ENCODE measurements at places on chromosomes 7 and 10.

- DNase-seq, result peak; percentile 81
Measured at GRCh38 chr7:37083311-37084096, 359.2 kb upstream of the AOAH start.

DNA sequence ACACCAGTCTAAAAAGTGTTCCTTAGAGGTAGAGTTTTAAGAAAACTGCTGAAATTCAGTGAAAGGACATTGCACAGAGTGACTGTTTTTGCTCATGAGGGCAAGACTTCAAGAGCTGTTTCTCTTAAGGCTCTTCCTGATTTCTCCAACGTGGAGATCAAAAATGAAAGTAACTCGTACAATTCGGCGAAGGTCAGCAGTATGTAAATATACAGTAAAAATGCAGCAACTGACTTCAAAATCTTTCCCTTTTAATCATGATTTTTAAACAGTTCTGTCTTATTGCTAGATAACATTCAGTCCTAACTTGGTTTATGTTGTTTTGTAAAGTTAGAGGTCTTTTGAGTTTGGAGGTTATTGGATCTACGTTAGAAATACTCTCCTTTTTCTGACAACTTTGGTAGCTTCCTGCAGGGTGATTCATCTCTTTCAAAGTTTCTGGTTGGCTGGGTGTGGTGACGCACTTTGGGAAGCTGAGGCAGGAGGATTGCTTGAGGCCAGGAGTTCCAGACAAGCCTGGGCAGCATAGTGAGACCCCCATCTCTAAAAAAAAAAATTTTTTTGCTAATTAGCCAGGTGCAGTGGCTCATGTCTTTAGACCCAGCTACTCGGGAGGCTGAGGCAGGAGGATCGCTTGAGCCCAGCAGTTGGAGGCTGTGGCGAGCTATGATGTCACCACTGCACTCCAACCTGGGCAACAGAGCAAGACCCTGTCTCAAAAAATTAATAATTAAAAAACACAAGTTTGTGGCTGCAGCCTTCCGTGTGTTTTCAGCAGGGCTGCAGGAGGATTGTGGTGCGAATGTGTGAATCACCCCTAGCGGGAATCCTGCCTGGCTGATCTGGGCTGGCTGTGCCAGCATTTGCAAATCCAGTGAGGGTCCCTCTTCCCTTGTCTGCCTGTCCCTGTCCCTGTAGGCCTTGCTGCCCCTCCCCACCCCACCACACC, 29.2 kb upstream of the AP5Z1 start:
- no peak for DNase-seq

DNA sequence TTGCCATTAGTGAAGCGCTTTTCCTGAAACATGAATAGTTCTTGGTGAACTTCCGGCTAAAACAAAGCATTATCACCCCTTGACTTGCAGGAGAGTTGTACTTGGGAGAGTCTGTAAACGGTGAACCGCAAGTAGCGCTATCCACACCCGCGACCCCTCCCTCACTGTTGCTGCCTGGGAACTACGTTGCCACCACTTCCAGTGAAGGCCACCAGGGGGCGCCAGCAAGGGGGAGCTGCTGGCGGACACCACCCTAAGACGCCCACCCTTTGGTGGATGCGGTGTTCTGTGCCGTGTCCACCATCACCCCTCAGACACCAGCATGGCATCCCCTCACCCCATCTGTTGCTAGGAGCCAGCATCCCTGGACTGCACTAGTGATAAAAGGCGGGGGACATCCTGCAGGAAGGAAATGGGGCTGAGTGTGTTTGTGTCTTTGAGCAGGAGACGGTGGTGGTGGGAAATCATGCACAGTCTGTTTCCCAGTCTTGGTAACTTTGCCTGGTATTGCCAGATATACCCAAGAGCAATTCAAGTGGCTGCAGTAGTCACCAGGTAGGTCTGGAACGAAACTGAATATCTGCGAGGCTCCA, 298.2 kb downstream of the FRMD4A start:
- no peak for DNase-seq

DNA sequence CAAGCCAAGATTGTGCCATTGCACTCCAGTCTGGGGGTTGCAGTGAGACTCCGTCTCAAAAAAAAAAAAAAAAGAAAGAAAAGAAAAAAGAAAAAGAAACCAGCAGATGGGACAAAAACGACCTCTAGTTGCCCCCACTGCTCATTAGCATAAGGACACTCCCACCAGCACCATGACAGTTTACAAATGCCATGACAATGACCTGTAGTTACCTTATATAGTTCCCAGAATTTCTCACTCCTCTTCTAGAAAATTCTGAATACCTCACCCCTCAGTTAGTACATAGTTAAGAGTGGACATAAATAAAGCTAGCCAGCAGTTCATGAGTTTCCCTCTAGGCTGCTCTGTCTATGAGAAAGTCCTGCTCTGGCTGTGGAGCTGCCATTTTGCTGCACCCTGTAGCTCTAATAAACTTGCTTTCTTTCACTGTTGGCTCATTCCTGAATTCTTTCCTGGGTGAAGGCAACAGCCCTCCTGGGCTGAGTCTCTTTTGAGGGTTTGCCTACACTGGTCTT, 276.8 kb upstream of the AKR1E2 start:
- DNase-seq, result no peak

DNA sequence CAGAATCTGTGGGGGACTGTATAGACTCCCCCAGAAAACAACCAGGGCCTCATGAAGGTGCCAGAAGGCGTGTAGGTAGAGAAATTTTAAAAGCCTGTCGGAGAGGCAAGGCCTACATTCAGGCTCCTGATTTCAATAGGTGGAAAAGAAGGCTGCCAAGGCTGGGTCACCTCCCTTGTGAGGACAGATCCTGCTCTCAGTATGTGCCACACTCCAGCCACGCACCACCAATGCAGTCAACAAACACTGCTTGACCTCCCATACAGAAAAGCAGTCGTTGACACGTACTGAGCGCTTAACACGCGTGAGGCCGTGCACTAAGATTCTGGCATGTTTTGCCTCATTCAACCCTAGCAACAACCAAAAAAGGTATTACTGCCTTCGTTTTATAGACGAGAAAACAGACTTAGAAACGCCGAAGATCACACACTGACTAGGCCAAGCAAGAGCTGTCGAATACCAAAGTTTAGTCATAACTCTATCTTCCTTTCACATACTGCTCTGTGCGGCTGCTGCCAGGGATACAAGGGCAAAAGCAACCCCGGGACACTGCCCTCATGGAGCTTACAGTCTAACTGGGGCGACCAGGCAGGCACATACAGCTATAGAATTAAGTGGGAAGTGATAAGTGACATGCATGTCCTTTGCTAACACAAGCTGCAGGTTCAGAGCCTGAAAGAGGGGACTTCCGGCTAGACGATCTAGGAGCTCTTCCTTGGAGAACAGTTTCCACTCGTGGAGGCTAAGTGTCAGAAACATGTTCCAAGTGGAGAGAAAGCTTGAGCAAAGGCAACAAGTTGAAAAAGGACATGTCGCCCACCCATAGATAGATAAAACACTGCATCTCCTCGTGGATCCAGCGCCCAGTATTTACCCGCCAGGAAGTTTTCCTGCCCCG, 797 bp upstream of the NKX2-3 start:
- no peak for DNase-seq

- DNase-seq, result no peak
Measured at GRCh38 chr10:129868449-129869035, 95.5 kb downstream of the EBF3 start.
